ENCODE measurements at places on chromosomes 16 and 17. TPM values are rescaled to one million over a fixed set of nuclear protein-coding genes. Genes with fewer than 3 reads are reported as not detected.

Gene MPDU1
- total RNA-seq = 59.0 TPM

Gene NUPR1
- 43.7 TPM for total RNA-seq

Gene CLEC10A
- total RNA-seq = 0.70 TPM

Gene PRRT2
- total RNA-seq = 0.38 TPM

All from smooth muscle cell of the coronary artery (primary cell).